ENCODE measurements at places on chromosomes 4 and X. TPM values are rescaled to one million over a fixed set of nuclear protein-coding genes. Genes with fewer than 3 reads are reported as not detected.

GRCh38 chrX:143121477-143121876 is 95.7 kb downstream of the SPANXN4 start:
- H3K4me3 ChIP-seq = no peak overlapping the region
- no peaks in the 10 kb centered on the region for H3K27me3 ChIP-seq
- H3K4me1 ChIP-seq = no peaks in the 10 kb centered on the region
- DNase-seq = no peak
- H3K36me3 ChIP-seq = no peaks in the 10 kb centered on the region
- no peak overlapping the region for H3K27ac ChIP-seq

GRCh38 chrX:50495616-50496015 is 25.0 kb upstream of the DGKK start:
- no peak overlapping the region for H3K4me3 ChIP-seq
- no peaks in the 10 kb centered on the region for H3K36me3 ChIP-seq
- H3K4me1 ChIP-seq = no peaks in the 10 kb centered on the region
- H3K27me3 ChIP-seq = no peaks in the 10 kb centered on the region
- H3K27ac ChIP-seq = no peak overlapping the region

DNA sequence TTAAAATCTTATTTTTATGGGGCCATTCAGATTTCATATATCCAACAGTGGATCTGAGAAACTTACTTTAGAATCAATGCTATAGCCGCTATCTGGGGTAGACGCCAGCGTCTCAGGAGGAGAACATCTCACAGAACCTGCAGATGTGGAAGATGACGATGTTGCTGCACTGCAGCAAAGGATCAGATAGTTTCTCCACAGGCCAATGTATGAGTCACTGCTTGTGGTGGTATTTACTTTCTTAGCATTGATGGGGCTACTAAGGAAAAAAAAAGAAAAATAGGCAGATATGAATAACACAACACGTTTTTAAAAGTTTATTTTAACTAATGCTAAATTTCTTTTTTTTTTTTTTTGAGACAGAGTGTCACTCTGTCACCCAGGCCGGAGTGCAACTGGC is 85.9 kb downstream of the ZAR1 start:
- no peaks in the 10 kb centered on the region for H3K36me3 ChIP-seq
- DNase-seq = no peak

DNA sequence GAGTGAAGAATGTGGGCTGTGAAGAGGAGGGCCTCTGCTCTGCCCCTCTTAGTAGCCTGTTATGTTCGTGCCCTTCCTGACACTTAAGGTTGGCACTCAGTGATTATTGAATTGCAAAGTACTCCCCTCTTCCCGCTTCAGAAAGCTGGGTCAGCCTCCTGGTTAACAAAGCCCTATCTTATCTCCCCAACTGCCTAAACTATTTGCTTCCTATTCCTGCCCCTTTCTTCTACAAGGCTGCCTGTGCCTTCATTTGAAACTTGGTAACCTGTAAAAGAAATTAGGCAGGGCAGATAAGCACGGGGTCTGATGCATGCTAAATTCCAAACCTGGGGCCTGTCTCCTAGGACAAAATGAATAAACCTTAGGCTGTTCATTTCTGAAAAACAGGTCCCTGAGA is 23.1 kb upstream of the TMEM150C start:
- H3K27ac ChIP-seq = no peak overlapping the region
- H3K36me3 ChIP-seq = no peaks in the 10 kb centered on the region
- DNase-seq = no peak
- no peak overlapping the region for H3K4me3 ChIP-seq

DNA sequence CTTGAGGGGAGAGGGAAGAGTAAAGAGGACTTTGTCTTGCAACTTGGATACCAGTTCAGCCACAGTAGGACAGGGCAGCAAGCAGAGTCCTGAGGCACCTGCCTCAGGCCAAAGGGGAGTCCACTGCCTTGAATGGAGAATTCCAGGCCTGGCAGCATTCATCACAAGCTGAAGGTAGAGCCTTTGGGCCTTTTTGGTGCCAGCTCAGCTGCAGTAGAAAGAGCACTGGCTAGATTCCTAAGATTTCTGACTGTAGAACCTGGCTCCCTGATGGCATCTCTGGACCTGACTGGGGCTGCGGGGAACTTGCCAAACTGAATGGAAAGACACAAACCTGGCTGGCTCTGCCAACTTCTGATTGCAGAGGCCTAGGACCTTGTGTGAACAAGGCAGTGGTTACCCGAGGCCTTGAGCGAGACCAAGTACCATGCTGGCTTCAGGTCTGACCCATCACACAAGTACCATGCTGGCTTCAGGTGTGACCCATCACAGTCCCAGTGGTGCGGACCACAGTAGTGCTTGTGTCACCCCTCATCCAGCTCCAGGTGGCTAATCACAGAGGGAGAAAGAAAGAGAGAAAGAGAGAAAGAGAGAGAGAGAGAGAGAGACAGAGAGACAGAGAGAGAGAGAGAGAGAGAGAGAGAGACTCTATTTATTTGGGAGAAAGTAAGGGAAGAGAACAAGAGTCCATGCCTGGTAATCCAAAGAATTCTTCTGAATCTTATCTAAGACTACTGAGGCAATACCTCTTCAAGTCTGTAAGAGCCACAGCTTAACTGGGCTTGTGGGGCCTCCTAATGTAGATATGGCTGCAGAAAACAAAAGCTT is 137.6 kb upstream of the SPIN4 start:
- no peak overlapping the region for H3K27ac ChIP-seq
- H3K4me1 ChIP-seq = no peaks in the 10 kb centered on the region
- no peaks in the 10 kb centered on the region for H3K36me3 ChIP-seq
- H3K27me3 ChIP-seq = no peaks in the 10 kb centered on the region
- no peak overlapping the region for H3K4me3 ChIP-seq

DNA sequence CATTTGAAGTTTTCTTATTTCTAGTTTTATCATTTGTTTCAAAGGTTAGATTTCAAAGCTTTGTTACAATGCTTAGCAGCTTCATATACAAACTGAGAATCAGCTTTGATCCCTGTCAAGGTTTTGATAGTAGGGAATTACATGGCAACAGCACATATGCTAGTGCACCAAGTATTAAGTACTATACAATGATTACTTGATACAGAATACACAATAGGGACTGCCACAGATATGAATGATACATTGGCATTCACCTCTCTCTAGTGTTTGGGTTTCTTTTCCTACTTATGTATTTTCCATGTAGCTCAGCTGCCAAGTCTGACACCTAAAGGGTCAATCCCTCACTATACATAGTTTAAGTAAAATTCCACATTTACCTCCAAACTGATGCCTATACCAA is 344.0 kb downstream of the FAT4 start:
- no peaks in the 10 kb centered on the region for H3K4me1 ChIP-seq
- no peak overlapping the region for H3K4me3 ChIP-seq
- no peaks in the 10 kb centered on the region for H3K27me3 ChIP-seq
- no peak for DNase-seq

- no peaks in the 10 kb centered on the region for H3K36me3 ChIP-seq
- no peak overlapping the region for H3K4me3 ChIP-seq
- no peak for DNase-seq
- no peak overlapping the region for H3K27ac ChIP-seq
- H3K27me3 ChIP-seq = no peaks in the 10 kb centered on the region
Observed at GRCh38 chrX:32533848-32534247, 677.5 kb downstream of the DMD start.

- no peaks in the 10 kb centered on the region for H3K27me3 ChIP-seq
- H3K36me3 ChIP-seq = no peaks in the 10 kb centered on the region
- no peak for DNase-seq
- H3K4me3 ChIP-seq = no peak overlapping the region
- H3K27ac ChIP-seq = no peak overlapping the region
Observed at GRCh38 chrX:46247456-46247855, 297.8 kb downstream of the ZNF674 start.

Gene NUDT11
- total RNA-seq = not detected

Gene CXCL6
- not detected for total RNA-seq

Gene APLN
- total RNA-seq = not detected

Gene TMPRSS11A
- total RNA-seq = not detected

Gene ARR3
- not detected for total RNA-seq

Gene MAPK10
- not detected for total RNA-seq

Gene IL1RAPL1
- not detected for total RNA-seq

Gene PAGE2
- total RNA-seq = not detected
